ENCODE measurements at places on chromosomes 3 and 15.

GRCh38 chr15:57551715-57552677, 39.7 kb upstream of the MYZAP start:
- no peak for DNase-seq

DNA sequence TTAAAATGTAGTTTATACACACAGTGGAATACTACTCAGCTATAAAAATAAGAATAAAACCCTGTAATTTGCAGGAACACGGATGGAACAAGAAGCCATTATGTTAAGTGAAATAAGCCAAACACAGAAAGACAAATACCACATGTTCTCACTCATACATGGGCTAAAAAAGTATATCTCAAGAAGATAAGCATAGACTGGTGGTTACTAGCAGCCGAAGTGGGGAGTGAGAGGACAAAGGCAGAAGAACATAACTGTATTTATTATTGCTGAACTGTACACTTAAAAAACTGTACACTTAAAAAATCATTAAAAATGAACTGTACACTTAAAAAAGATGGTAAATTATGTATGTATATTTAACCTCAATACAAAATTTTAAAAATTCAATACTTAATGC, 11.0 kb downstream of the UBE3A start:
- DNase-seq = no peak

DNA sequence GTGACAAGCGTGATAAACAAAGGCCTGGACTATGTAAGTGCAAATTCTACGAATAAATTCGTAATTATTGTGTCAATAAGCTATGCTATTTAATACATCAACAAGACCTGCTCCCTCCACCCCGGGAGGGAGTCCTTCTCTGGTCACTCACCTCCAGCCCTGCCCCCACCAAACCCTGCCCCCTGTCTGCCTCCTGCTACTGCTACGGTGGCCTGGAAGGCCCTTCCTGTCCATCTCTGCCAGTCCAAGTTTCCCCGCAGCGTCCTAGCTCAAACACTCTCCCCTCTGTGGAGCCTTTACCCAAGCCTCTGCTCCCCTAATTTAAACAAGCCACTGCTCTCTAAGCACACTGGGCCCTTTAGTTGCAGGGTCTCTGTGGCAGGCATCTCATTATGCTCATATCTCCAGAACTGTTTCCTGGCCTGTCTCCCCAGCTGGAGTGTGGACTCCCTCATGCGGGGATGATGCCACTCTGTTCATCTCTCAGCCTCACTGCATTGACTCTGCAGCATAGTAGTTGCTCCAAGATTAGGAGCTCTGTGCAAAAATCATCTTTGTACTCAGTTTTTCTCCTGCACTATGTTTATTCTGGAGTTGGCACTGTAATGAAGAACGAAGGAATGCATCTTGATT, 241.2 kb downstream of the NTRK3 start:
- no peak for DNase-seq

- no peak for DNase-seq
These were observed 25.9 kb downstream of the ETFA start for GRCh38 chr15:76285241-76285825.
